ENCODE measurements at places on chromosomes 12 and 14.

- DNase-seq = no peak
Observed at GRCh38 chr12:54585243-54585642, 3.2 kb downstream of the PPP1R1A start.

DNA sequence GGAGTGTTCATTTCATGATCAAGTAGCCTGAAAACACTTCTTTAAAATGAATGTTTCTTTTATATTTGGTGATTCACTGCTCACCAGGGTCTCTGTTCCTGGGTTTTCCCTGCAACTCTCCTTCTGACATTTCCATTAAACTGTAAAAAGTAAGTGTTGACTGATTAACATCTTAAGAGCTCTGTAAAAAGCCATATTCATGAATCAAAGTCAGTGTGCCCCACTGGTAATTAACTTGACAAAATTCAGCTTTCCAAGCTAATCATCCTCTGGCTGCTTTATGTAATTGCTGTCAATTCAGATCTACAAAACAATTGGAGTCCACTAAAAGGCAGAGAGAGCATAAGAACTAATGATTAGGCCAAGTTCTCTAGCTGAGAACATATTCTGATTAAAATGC, 41.6 kb downstream of the CNTN1 start:
- DNase-seq = no peak

DNA sequence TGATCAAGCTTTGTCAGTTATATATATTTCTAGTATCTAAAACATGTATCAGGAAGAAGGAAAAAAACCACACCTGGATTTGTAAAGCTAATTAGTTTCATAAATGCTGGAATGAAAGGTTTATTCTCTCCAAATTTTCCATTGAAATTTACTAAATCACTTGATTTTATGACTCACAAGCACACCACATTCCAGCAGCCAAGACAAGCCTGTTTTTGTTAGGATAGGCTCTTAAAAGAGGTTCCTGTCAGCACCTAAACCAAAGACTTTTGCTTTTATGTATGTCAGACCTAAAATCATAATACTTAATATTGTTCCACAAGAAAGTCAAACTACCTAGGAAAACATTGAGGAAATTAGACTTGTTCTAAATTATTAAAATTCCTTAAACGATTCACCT, 85.3 kb upstream of the PAWR start:
- no peak for DNase-seq

DNA sequence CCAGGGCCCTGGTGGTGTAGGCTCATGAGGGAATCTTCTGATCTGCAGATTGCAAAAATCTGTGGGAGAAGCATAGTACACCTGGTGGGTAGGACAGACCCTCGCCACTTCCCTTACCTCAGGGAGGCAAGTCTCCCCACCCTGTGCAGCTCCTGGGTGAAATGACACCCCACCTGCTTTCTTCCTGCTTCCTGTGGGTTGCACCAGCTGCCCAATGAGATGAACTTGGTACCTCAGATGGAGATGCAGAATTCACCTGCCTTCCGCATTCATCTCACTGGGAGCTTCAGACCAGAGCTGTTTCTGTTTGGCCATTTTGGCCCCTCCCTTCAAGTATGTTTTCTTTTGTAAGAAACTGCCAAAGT, 4.7 kb downstream of the CLEC2D start:
- DNase-seq = peak; percentile 64

- no peak for DNase-seq
Observed at GRCh38 chr14:95046711-95047681, 110.3 kb downstream of the DICER1 start.

- no peak for DNase-seq
Observed at GRCh38 chr12:7017870-7018349, 366 bp downstream of the LPCAT3 start.

- no peak for DNase-seq
Observed at GRCh38 chr12:15719230-15719629, 70.0 kb downstream of the EPS8 start.

GRCh38 chr12:78977304-78977867, 112.8 kb downstream of the SYT1 start:
- no peak for DNase-seq

DNA sequence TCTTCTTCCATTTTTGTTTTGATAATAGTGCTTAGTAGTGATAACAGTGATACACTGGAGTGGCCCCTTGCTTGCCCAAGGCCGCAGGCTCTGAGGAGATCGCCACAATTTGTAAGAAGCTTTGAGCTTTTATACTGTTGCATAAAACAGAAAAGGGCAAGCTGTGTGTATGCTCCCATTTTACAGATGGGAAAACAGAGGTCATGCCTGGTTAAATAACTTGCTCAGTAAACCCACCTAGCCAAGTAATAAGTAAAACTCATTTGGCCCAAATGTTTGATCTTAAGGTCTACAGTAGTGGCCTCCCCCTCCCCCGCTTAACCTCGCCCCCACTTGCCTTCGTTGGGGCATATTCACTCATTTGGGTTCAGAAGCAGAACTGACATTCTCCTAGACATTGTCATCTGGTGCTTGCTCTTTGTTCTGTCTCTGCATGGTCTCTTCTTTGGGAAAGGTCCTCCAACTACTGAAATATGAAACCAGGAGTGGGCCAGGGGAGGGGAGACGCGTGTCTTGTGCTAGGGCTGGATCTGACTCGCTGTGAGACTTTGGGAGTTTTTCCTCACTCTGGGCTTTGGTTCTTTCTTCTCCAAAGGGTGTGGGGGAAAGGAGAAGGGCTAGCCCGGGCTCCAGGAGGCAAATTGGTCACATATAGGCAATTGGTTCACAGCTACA, 88.1 kb downstream of the PAPOLA start:
- no peak for DNase-seq

DNA sequence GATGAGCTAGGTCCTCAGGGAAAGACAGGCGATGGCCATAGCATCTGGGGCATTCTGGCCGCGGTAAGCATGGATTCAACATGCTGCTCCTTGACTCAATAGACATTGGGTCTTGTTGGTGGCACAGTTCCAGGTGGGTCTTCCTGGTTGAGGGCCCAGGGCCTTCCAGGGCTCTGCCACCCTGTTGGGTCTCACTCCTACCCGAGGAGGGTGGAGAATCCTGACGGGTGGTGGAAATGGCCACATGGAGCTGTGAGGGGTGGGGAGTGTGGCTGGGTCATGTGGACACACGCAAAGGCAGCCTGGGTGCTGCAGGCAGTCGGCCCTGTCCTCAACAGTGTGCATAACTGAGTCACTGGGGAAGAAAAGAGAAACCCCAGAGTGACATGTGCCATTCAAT, 148.1 kb downstream of the KIF26A start:
- DNase-seq = no peak

DNA sequence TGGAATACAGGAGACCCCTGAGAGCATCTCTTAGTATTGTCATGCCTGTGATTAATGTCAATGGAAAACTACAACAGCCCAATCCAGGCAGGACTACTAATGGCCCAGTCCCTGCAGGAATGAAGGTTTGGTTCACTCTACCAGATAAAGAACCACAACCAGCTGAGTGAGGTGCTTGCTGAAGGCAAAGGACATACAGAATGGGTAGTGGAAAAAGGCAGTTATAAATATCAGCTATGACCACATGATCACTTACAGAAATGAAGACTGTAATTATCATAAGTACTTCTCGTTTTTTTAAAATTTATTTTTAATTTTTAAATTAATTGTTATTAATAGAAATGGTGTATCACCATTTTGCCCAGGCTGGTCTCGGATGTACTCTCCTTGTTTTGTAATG, 17.2 kb upstream of the LPCAT3 start:
- no peak for DNase-seq

- DNase-seq = no peak
Observed at GRCh38 chr14:100972118-100972897, 68.8 kb upstream of the RTL1 start.

DNA sequence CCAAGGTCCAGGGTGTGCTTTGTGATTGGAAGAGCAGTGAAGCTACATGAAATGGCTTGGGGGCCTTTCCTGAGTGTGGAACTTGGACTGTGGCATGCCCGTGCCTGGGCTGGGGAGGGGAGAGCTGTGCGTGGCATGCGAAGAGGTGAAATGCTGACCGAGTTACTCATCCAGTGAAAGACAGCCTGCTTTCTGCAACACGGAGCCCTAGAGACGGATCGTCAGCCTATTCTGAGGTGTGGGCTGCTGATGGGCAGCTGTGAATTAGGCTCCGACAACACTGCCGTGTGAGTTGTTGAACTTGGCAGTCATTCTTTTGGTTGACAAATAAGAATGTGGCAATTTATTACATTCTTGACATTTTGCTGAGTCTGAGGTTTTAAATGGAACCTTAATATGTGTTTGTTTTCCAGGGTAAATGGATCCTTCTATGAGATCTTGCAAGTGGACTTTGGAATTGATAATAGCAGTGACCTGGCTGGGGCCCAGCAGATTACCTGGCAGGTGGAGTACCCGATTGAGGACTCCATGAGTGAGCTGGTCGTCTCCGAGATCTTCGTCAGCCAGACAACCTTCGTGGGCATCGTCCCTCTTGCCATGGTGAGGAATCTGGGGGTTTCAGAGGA, 453.9 kb downstream of the AACS start:
- no peak for DNase-seq

GRCh38 chr14:100117633-100118395, 41.6 kb downstream of the DEGS2 start:
- DNase-seq = no peak

GRCh38 chr12:99658671-99659349, 11.3 kb downstream of the GARIN6 start:
- DNase-seq = no peak

DNA sequence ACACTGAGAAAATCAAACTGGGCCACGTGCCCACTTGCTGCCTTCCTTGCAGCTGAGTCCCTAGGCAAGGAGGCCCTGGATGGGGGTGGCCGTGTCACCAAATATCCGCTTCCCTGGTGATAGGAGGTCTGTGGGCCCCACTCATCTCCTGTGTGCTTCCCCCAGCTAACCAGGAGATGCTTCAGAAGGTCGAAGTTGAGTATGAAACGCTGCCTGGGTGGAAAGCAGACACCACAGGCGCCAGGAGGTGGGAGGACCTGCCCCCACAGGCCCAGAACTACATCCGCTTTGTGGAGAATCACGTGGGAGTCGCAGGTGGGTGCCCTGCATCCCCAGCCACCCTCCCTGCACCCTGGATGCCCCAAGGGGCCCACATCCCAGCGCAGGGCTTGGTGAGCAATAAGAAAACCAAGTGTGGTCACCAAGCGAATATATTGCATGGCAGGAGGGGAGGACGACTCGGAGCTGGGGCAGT, 6.8 kb upstream of the SIVA1 start:
- no peak for DNase-seq

- DNase-seq = no peak
Observed at GRCh38 chr14:97771340-97772045, 974.3 kb downstream of the VRK1 start.

- no peak for DNase-seq
Observed at GRCh38 chr14:21923820-21924219, 250.2 kb upstream of the OR4E1 start.

DNA sequence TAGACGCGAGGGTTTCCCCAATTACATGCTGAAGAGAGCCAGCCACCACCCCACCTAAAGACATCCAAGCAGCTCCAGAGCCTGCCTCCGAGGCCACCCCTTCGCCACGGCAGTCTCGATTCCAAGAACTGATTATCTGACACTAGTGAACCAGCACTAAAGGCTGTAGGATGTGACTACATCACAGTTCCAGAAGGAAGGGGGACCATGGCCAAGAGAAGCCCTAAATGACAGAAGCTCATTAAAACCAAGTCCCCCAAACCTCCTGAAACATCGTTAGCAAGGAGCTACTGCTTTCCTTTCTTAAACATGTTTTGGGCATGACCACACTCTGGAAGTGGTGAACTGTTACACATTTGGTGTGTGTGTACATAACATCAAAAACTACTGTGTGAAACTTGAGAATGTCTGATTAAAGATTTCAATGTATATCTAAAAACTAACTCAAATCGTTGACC, 88.2 kb downstream of the DUSP16 start:
- DNase-seq = peak; percentile 73

GRCh38 chr14:101705733-101706508, 55.6 kb upstream of the PPP2R5C start:
- DNase-seq = peak; percentile 81

GRCh38 chr12:54147606-54148005, 41.2 kb downstream of the SMUG1 start:
- no peak for DNase-seq

Data from activated CD8-positive, alpha-beta memory T cell treated with anti-CD3 and anti-CD28 coated beads, Interleukin-2, amount 50 U/mL, for 48 hours (primary cell).